Stimulated activated CD4-positive, alpha-beta T cell treated with anti-CD3 and anti-CD28 coated beads, TNF-alpha, amount 100 ng/mL, for 24 hours (primary cell): ENCODE measurements at places on chromosomes 1 and 21.

DNA sequence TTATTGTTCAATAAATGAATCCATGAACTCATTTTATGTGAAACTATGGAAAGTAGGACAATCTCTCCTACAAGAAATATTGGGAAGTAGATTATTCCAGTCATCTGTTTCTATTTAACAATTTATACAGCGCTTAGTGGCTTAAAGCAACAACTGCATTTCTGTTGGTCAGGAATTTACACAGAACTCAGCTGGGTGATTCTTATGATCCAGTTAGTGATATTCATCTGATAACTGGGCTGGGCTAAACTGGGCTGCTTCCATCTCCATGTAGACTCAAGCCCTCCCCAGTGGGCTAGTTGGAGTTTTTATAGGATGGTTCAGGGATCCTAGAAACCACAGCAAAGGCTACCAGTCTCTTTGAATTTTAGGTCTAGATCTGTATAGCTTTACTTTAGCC lies 497.9 kb upstream of the NEGR1 start:
- DNase-seq, result no peak

- DNase-seq, result peak; percentile 41
Observed at GRCh38 chr1:145997016-145997717, 788 bp upstream of the TXNIP start.

- no peak for DNase-seq
Observed at GRCh38 chr21:34345892-34346291, 17.9 kb upstream of the KCNE2 start.

- DNase-seq, result no peak
Observed at GRCh38 chr1:221335161-221336101, 406.5 kb downstream of the DUSP10 start.

GRCh38 chr1:149906570-149907075 lies 7.3 kb downstream of the BOLA1 start:
- no peak for DNase-seq

- no peak for DNase-seq
Observed at GRCh38 chr1:7526196-7526866, 244.8 kb upstream of the VAMP3 start.

- DNase-seq, result no peak
Observed at GRCh38 chr1:180521474-180522212, 19.3 kb upstream of the ACBD6 start.

DNA sequence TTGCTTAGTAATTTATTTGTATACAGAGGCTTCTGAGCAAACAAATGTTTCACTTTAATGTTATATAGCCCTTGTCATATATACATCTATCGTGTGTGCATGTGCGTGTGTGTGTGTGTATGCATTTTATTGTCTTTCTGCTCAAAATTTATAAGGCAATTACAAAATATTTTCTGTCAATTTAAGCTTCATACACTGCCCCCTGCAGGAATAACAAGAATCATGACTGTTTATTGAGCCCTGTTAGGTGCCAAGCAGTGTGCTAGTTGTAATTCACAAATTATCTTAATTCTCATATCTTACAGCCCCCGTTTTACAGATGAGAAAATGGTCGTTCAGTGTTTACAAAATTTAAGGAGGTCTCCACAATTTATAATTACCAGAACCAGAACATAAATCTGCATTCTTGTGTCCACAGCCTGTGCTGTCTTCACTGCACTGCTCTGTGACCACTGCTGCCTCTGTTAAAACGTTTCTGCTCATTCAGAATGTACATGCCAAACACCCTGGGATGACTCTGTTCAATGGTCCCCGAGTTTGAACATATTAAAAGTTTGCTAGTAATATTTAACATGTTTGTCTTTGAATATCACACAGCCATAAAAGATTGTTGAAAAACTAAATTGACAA lies 181.3 kb downstream of the ATP6V1G3 start:
- DNase-seq, result no peak

DNA sequence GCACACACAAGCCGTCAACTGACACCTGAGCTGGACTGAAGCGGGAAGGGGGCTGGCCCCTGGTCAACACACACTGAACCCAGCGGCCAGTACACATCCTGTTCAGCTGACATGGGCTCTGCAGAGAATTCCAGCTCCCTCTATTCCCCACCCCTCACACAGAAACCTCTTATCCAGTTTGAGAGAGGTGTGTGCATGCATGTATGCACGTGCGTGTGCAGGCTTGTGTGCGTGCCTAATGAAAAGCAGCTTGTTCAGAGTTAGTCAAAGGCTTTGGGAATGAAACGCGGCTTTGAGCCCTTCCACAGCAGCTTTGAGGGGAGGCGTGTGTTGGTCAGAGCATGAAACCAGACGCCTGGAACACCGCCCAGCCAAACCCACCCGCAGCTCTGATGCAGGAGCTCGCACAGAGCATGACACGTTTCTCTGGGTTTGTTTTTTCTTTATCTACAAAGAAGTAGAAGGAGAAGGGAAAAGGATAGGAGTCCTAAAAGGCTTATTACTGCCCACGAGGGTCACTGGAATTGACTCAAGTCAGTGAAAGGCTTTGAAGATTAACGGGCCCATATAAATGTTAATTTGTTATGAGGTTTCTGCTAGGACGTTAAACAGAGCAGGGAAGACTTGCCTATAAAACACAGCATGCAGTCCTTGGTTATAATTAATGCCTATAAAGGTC lies 184.2 kb downstream of the ETS2 start:
- DNase-seq, result no peak

DNA sequence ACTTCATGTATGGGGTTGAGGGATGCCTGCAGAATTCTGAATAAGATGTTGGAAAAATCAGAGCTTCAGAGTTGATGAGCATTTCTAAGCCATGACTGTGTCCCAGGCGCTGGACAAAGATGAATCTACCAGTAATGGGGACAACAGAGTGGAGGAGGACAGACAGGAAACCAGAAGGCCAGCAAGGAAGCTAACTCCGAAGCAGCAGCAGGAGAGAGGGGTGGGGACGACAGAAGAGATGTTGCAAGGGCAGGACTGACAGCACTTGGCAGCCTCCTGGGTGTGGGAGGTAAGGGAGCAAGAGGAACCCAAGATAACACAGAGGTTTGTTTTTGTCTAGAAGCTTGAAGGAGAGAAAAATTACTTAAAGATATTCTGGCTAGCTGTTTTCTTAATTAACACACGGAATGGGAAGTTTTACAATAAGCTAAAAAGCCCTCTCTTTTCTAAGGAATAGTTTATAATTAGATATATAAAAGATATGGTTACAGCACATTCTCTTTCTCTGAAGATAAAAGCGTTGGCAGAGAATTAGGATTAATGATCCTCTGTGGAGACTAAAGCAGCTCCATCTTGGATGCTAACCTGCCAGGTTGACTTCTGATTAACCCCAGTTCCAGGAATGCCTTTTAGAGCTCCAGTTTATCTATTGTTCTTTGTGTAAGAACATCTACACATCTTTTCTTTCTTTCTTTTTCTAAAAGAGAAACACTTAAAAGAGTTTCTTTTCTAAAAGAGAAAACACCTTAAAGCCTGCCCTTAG lies 92.7 kb downstream of the TENT5C start:
- DNase-seq, result no peak

DNA sequence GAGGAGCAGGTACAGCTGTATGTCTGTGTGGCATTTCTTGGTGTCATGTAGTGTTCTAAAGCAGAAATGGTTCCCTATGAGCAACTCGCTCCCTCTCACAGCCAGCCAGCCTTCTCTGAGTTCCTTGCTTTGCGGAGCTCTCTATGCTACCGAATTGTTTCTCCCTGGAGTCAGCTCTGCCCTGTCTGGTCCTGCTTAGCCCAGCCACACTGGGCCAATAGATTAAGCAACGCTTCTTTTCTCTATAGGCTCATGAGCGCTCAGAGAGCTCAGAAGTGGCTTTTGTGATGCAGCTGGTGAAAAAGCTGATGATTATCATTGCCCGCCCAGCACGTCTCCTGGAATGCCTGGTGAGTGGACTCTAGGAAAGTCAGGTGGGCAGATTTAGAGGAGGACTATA lies 113.1 kb downstream of the PIK3R3 start:
- no peak for DNase-seq

GRCh38 chr1:7339953-7340352 lies 431.1 kb upstream of the VAMP3 start:
- no peak for DNase-seq

GRCh38 chr1:22900451-22900850 lies 72.2 kb downstream of the LACTBL1 start:
- DNase-seq, result no peak

GRCh38 chr1:205455581-205456382 lies at the start of gene BLACAT1:
Gene BLACAT1 (minus strand): TSS chr1:205456045.
- DNase-seq, result no peak

DNA sequence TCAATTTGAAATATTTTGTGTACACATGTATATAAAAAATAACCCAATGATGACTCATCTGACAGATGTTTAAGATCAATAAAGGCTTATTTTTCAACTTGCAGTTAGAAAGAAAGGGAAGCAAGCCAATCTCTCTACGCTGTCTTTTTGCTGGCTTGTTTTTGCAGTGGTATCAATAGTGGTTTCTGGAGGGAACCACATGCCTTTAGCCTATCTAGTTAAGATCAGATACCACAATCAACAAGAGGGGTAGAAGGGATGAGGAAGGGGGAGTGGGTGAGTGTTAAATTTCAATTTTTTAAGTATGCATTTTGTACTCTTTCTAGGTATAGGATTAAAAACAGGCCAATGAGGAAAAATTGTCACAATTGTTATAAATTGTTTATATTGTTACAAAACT lies 276.2 kb downstream of the KCNH1 start:
- DNase-seq, result no peak

DNA sequence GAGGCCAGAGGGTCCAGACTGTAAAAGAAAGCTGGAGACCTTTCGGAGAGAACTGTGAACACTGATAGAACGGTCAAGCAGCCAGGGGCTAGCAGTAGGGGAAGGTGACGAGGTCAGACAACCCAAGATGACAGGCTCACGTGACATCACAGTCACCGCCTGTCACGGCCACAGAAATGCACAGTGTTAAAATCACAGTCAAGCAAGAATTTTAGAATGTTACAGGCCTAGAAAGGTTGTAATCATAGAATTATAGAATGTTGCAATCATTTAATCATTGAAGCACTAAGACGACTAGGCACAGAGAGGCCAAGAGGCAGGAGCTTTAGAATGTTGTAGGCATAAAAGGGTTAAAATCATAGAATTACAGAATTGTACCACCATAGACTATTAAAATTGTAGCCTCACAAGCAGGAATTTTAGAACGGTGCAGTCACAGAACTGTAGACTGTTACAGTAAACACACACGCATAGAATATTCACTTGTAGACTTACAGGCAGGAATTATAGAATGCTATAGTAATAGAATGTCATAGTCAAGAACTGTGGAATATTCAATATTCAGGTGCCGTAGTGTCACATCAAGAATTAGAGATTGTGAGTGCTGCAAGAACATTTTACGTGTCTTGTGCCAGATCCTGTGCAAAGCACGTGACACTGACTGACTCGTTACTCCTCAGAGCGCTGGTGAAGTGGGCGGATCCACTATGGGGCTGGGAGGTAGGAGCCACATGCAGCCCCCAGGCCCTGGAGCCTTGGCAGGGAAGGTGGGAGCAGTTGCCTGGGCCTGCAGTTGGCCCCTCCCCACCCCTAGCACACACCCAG lies 118.1 kb downstream of the EPHB2 start:
- DNase-seq, result no peak

DNA sequence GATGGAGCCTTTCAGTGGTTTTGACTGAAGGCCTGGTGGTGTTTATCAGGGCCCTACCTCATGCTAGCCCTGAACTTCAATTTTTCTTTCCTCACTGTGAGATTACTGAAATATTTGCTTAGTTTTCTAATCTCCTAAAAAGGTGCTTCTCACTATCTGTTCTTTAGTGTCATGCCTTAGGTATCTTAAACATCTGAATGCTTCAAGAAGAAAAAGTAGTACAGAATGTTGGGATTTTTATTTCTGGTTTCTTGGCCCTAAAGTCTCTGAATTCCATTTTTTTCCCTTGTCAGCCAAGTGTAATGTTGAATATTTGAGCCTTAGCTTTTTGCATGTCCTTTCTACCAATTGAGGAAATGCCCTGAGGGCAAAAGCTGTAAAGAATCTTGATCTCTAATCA lies 47.9 kb upstream of the PRKACB start:
- no peak for DNase-seq

- no peak for DNase-seq
Observed at GRCh38 chr1:163068716-163069115, 445 bp upstream of the RGS4 start.

DNA sequence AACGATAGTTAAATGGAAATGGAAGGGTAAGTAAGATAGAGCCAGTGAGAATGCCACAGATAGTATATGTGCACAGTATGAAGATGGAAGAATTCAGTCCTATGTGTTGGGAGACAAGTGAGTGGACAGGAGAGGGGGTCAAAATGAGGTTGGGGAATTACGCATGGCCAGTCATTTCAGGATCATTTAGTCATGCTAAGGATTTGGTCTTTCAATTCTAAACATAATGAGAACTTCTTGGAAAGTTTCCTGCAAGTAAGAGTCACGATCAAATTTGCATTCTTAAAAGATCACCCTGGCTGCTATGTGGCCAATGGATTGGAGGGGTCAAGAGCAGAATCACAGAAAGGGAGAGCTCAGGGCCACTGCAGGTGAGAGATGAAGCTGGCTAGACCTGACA lies 64.0 kb upstream of the KCNK2 start:
- no peak for DNase-seq

- DNase-seq, result no peak
Observed at GRCh38 chr1:230797942-230798365, 50.8 kb downstream of the CAPN9 start.

DNA sequence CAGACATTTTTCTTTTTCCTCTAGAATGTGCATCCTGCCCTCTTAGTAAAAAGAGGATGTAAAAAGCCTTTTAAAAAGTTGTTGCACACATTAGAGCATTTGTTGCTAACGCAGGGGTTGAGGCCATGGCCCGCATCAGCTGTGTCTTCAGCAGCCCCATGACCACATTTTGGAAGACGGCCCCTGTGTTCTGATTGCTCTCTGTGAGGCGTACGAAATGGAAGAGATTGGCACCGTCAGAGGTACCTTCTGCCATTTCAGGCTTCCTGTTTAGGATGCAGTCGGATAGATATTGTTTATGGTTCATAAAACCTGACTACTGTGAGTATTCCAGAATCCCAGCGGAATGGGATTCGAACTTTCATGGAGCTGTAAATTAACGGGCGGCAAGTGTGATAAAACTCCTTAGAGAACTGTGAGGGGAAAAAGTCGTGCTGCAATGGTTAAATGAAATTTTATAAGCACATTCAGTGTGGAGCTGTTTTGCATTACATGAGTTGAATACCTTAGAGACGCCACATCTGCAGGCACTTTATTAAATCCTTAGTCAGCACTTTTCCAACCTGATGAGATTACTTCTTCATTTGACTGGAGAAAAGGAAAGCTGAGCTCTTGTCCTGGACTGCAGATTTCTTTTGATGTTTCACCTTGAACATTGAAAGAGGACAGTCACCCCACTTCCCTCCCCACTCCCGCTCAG lies 273.9 kb downstream of the TM2D1 start:
- no peak for DNase-seq

DNA sequence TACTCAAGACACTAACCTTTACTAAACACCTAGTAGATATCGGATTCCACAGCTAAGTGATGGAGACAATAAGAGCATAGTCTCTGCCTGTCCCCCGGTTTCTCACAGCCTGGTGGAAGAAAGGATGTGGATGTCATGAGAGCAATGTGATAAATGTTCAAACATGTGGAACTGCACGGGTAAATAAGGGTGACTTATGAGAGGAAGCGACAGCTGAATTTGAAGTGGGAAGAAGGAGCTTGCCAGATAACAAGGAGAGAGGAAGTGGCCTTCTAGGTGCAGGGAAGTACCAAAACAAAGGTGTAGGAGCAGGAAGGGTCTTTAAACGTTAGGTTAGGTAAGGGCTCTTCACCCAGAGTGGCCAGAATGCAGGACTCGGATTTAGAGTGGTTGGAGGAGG lies 178.6 kb upstream of the NRIP1 start:
- no peak for DNase-seq

- no peak for DNase-seq
Observed at GRCh38 chr1:61222240-61222639, 139.9 kb downstream of the NFIA start.

- no peak for DNase-seq
Observed at GRCh38 chr1:53688381-53689102, 50.4 kb downstream of the GLIS1 start.
